Stimulated activated CD8-positive, alpha-beta memory T cell treated with anti-CD3 and anti-CD28 coated beads, Interleukin-15, amount 100 ng/mL, for 4 hours (primary cell): ENCODE measurements at places on chromosomes 13 and 19.

DNA sequence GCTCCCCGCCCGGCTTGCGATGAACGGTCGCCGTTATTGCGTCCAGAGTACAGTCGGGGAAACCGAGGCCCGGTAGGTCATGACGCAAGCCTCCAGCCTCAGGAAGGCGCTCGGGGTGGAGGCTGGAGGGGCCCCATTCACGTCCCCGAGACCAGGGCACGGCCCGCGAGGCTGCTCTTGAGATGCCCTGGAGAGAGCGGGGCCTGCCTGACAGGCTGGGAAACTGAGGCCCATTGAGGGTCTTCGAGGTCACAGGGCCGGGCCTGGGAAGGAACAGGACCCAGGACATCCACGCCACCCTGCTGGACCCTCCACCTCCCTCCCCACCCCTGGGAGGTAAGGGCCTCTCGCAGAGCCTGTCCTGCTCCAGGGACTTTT, 367 bp downstream of the NDUFS7 start:
- DNase-seq: no peak

GRCh38 chr13:95451656-95452055, 100.9 kb upstream of the CLDN10 start:
- DNase-seq: no peak

- no peak for DNase-seq
Observed at GRCh38 chr13:100899720-100900316, 225.2 kb upstream of the TMTC4 start.

DNA sequence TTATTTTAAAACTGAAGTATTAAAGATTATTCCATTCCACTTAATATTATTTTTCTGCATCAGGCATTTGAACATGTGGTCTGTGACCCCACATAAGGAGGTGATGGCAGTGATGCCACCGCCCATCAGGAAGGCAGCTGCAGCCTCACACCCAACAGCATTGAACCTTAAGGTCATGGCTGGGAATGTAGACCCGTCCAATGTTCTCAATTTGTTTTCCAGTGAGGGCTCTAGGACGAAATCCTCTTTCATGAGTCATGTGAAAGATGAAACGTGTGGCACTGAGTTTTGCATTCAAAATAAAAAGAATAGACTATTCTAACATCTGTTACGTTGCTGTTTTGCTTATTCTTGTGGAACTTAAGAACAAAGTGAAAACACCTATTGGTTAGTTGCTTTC, 74.5 kb upstream of the ANKRD10 start:
- no peak for DNase-seq

GRCh38 chr13:44660050-44660449, 83.9 kb upstream of the TSC22D1 start:
- no peak for DNase-seq

- DNase-seq: no peak
Observed at GRCh38 chr19:51002542-51003311, 1.3 kb upstream of the KLK8 start.
